ENCODE measurements at places on chromosomes 7 and 10.

GRCh38 chr10:63919575-63920279, 398.5 kb downstream of the REEP3 start:
- DNase-seq, result no peak

DNA sequence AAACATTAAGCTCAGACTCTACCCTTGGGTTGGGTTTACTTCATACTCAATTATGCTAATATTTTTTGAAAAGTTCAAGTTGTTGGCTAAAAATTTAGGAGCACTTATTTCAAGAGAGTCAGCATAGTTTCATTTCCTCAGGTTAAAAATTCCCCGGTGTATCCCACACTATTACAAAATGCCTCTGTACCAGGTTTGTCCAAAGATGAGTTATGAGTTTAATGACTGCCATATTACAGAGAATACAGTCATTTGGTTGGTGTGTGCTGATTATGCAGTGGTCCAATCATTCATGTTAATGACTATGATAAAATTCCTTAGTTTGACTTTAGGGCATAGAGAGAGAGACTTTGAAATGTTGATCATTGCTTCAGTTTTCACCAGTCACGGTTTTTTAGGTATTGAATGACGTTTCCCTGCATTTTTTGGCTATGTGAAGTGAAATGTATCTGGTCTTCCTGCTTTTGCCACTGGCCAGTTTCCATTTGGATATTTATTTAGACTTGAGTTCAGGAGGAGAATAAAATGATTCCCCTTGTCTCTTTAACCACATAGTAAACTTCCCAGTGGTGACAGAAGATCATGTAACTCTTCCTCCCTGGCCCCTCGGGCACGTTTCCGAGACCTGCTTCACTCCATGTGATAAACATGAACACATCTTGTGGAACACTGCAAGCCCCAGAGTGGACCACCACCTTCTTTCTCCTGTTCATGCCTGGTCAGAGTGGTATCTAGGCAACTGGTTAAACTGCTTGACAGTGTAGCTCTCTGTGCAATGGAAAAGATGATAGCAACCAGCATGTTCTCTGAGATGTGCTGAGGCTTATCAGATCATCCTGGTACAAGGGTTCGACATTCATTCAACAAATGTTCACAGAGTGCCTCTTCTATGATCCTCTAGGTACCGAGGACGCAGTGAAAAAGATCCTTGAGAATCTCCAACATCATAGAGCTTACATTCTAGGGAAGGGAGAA, 153.6 kb downstream of the CACNB2 start:
- DNase-seq, result no peak

GRCh38 chr7:55063633-55064032, 44.8 kb downstream of the EGFR start:
- no peak for DNase-seq

- no peak for DNase-seq
Measured at GRCh38 chr10:110344622-110345021, 39.9 kb upstream of the SMNDC1 start.

DNA sequence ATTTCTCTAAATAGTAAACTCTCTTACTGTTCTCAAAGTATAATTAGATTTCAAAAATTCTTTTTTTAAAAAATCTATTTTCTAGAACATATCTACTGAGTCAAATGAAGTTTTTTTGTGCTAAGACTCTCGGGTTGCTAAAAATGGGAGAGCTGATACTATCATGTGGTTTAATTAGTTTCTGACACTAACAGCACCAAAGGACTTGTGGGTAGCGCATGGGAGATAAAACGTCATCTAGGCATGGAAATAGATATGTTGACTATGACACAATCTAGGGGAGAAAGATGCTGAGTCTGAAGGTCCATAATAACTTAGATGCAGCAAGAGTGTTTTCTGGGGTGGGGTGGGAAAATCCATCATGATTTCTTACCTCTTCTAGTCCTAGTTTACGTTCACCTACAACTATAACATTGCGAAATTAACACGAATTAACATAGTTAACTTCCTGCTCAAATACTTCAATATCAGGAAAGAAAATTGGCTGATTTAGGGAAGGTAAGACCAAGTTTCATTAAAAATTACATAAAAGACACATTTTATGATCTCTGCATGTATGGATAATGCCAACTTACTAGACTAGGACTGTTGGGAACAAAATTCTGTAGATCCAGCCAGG, 14.3 kb upstream of the ARMC3 start:
- no peak for DNase-seq

DNA sequence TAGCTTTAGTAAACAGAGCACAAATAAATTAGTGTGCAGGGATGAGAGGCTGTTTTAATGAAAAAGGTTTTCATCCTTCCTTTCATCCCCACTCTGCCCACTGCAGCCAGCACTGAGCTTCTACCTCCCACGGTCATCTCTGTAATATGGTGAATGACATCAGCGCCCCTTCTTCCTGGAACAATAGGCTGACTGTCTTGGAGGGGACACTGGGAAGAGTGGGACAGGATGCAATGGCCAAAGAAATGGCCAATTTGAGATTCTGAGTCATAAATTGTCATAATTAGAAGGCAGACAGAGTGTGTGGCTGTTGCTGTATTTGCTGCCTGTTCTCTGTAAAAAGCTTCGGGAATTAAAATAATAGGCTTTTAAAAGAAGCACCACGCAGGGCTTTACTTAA, 126.7 kb upstream of the CALN1 start:
- DNase-seq, result no peak

GRCh38 chr10:110650265-110650668, 6.1 kb downstream of the RBM20 start:
- no peak for DNase-seq

DNA sequence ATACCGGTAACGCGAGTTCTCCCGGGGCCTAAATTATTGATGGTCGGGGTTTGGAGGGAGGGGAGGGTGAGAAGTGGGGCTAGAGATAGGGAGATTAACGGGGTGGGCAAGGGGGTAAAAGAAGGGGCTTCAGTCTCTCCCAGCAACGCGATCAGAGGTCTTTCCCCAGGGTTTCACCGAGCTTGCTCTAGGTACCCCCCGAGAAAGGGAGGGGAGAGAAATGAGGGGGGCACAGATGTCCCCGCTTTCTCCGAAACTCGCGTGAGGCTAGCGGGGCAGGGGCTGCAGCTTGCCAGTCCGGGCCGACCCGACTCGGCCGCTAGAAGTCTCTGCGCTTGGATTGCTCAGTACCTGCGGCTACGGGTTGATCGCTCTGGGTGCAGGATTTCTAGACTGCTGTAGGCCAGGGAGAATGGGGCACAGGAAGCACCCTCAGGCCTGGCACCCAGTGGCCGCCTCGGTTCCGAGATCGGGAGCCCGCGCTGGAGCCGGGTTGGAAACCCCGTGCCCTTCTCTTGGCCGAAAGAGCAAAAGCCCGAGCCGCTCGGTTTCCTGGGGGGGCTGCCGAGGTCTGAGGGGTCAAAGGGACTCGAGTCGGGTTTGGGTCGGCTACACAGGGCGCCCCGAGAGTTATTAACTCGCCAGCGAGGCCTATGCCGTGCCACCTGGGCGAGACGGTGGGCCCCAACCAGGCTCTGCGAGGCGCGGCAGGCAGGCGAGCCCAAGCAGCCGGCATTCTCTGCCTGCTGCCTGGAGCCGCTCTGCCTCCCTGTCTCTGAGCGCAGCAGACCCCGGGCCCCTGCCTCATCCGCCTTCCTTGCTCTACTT, 3.1 kb downstream of the PAX2 start:
- no peak for DNase-seq

DNA sequence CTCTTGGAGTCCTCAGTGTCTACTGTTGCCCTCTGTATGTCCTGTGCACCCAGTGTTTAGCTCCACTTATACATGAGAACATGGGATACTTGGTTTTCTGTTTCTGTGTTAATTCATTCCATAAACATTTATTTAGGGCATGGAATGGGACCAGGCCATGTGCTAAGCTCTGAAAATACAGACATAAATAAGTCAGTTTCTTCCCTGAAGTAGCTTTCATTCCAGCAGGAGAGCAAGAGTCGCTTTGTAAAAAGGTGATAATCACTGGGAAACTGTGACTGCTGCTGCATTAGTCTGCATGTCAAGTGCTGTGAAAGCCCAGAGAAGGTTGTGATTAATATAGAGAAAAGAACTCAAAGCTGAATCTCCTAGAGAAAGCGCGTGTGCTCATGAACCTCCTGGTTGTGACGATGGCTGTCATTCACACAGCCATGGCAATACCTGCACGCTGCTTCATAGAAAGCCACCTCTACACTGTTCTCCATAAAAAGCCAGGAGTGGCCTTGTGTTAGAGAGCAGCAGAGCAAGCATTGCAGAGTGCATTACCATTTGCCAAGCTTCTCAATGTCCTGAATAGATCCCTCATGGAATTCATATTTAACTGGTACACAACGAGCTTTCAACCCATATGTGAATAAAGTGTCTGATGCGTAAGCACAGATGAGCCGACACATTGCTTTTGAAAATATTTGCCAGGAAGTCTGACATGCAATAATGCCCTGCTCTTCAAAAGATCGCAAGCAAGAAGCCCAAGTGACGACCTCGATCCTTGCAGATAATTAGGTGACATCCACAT, 30.6 kb upstream of the PITRM1 start:
- no peak for DNase-seq

All from activated T-cell treated with anti-CD3 and anti-CD28 coated beads, Interleukin-2, amount 50 U/mL, for 48 hours (primary cell).